NCI-H345 (cell line): ENCODE measurements at places on chromosomes 6 and 20.

- no peak for DNase-seq
These were observed 193.3 kb downstream of the CLIC5 start for GRCh38 chr6:45822246-45822812.

GRCh38 chr6:79215213-79215824 lies 19.2 kb downstream of the HMGN3 start:
- no peak for DNase-seq

DNA sequence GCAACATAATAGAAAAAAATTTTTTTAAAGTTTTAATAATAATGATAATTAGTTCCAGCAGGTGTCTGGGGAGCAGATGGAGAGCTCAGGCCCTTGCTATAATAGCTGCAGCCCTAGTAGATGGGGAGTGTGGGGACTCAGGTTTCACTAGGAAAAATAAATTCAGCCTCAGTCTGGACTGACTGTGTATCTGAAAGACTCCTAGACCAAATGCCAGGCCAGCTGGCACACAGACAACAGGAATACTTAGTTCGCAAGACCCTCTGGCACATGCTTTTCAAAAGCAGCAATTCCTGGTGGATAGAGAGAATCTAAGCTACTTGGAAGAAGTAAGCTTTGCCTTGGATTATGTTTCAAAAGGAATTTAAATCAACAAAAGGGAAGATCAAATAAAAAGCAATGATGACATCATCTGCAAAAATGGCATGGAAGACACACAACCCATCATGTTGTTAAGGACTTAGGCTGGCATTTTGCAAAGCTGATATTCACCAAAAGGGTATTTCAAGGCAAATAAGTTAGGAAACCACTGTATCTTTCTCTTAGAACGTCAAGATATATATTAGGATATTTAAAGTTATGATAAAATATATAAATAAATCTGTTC lies 107.8 kb downstream of the RNGTT start:
- no peak for DNase-seq

GRCh38 chr6:160987265-160987664 lies 4.3 kb upstream of the MAP3K4 start:
- DNase-seq: no peak

DNA sequence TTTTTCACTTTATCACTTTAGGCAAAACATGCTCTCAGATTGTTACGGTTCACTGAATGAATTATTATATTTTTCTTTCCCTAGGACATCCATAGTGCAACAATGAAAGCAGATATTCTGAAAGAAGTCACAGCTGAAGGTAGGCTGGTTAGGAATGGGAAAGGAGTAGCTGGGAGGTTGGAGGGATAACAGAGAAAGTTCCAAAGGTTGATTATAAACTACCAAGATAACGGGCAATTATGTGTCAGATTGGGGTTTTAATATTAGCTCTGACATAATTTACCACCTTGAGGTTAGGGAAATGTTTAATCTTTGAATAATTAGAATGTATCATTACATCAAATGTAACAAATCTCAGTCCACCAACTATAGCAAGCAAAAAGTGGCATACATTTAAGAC lies 96.5 kb downstream of the HTR1B start:
- DNase-seq: no peak

GRCh38 chr6:40425192-40425919 lies 161.8 kb downstream of the LRFN2 start:
- peak; percentile 59 for DNase-seq

GRCh38 chr20:18314786-18315406 lies 26.6 kb downstream of the ZNF133 start:
- no peak for DNase-seq

GRCh38 chr6:21902628-21903169 lies 309.1 kb downstream of the SOX4 start:
- no peak for DNase-seq

GRCh38 chr6:16413399-16413798 lies 175.0 kb downstream of the GMPR start:
- no peak for DNase-seq

- DNase-seq: no peak
These were observed 421.0 kb downstream of the TENT5A start for GRCh38 chr6:81331526-81331925.
